ENCODE measurements at places on chromosomes 1 and 21.

- no peak for DNase-seq
These were observed 207.7 kb upstream of the CAMK1G start for GRCh38 chr1:209375671-209376365.

- no peak for DNase-seq
These were observed 109.8 kb downstream of the JAK1 start for GRCh38 chr1:64856553-64856952.

GRCh38 chr1:214264196-214264595, 16.8 kb upstream of the SMYD2 start:
- no peak for DNase-seq

DNA sequence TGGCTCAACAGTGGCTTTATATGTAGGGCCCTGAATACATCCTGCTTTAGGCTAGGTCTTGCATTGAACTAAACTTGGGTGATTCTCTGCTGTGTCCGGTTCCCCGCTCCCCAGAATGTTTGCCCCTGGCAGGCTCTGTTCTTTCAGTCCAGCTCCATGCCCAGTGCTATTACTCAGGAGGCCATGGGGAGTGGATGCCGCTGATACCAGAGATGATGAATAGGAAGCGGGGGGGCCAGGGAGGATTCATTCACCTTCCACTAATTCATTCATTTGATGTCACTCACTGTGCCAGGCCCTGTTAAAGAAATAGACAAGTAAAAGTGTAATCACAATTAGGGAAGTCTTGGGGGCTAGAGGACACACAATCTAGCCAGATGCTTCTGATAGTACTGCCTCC, 83.8 kb downstream of the TMEM53 start:
- no peak for DNase-seq

- DNase-seq, result no peak
These were observed 235.9 kb downstream of the FAM72C start for GRCh38 chr1:143735764-143736461.

DNA sequence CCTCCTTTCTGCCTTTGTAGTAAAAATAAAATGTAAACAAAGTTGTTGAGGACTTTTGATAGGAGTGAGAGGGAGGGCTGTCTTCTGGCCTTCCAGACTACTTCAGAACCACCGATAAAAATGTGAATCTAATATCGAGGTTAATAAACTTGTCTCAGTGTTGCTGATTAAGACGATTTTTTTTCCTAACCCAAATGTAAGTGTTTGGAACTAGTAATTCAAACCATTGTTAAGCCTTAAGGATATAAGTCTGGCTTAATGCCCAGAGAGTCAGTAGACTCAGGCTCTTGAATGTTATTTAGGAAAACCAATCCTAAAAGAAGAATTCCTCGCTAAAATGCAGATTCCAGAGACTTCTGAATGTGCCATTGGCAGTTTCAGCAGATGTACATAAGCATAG, 356.9 kb downstream of the SIPA1L2 start:
- DNase-seq, result no peak

DNA sequence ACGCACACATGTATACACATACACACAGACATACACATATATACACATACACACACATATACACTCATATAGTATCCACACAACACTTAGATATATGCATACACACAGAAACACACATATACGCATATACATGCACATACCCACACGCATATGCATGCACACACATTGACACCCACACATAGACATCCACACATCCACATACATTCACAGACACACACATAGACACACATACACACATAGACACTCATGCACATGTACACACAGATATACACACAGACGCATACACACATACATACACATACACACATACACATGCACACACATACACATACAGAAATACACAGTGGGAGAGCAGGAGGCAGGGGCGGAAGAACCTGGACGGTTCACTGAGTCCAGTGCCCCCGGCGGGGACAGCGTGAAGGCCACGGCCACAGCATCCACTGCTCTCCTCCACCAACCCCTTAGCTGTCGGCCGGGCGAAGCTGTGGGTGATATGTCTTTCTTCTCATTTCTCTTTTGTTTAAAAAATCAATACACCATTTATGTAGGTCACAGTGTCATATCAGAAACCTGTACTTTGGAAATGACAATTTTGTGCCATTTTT, 2.8 kb upstream of the C1QB start:
- DNase-seq, result no peak

GRCh38 chr1:169364948-169365347, 2.6 kb downstream of the NME7 start:
- no peak for DNase-seq

DNA sequence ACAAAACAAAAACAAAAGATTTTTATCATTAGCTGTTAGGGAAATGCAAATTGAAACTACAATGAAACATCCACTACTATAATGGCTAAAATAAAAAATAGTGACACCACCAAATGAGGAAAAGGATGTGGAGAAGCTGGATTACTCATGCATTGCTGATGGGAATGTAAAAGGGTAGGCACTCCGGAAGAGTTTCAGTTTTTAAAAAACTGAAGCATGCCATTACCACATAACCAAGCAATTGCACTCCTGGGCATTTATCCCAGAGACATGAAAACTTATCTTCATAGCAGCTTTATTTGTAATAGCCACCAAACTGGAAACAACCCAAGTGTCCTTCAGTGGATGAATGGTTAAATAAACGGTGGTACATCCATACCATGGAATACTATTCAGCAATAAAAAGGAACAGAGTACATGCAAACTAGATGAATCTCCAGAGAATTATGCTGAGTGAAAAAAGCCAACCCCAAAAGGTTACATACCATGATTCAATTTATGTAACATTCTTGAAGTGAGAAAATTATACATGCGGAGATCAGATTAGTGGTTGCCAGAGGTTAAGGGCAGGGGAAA, 14.5 kb upstream of the CFAP298 start:
- no peak for DNase-seq

GRCh38 chr1:61807606-61808140, 65.4 kb downstream of the PATJ start:
- DNase-seq, result no peak

- no peak for DNase-seq
These were observed 194.5 kb downstream of the HIVEP3 start for GRCh38 chr1:41724248-41724647.

DNA sequence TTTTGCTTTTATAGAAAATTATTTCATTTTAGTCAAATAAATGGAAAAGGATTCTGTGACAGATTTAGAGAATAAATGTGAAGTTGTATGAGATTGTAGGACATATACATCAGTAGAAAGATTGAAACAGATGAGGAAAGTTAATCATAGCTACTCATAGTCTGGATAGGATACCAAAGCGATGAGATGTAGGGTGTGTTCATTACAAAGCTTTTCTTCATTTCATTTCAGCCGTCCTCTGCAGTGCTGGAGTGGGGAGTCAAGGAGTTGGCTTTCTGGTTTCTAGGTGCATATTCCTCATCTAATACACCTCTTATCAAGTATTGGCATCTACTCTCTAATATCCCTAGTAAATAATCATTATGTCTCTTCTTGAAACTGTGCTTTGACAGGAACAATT, 149.5 kb upstream of the NEGR1 start:
- no peak for DNase-seq

DNA sequence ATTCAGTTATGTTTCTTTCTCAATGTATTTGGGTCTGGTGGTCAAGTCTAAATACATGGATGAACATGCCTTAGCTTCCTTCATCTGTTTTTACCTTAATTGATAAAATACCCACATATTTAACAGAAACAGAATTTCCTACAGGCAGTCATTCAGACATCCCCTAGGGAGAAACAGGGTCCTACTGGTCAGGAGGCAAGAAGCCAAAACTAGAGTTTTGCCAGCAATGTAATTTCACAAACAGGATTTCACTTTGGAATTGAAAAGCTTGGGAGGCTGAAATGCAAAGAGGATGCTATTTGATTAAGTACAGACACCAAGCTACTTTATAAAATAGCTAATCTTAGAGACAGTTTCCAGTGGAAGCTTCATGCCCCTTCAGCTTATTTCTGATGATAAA, 224.2 kb downstream of the SIPA1L2 start:
- no peak for DNase-seq

- no peak for DNase-seq
These were observed 81.5 kb downstream of the MRPS6 start for GRCh38 chr21:34154878-34155277.

DNA sequence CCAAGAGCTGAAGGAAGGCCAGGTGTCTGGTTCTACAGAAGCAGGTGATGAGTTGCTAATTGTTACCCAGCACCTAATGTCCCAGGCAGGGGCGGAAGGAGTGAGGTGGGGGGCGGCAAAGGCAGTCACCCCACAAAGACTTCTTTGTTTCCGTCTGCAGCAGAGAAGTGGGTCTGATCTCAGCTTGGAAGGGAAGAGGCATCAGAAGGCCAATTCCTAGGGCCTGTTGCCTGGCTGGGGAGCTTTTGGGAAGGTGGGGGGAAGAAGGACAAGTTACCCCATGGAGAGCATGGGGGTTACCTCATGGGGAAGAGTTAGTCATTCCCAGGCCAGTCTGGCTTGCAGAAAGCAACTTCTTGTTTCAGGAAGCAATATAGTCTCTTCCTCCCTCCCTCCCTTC, 10.9 kb downstream of the IGSF21 start:
- DNase-seq, result no peak

GRCh38 chr21:43311301-43311817, 115.6 kb downstream of the SIK1 start:
- DNase-seq, result peak; percentile 92

DNA sequence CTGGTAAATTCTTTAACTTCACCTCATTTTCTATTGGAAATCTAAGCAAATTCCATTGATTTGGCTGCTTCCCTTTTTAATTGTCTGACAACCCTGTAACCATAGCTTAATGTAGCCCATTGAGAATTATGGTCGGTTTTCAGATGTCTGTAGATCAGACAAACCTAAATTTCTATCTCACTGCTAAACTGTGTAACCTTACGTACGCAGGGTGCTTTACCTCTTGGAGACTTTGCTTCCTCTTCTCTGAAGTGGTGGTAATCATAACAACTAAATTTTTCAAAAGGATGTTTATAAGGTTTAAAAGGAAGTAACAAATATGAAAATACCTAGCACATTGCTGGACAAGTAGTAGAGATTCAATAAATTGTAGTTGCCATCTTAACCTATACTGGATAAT, 25.9 kb downstream of the IFNAR1 start:
- DNase-seq, result no peak

DNA sequence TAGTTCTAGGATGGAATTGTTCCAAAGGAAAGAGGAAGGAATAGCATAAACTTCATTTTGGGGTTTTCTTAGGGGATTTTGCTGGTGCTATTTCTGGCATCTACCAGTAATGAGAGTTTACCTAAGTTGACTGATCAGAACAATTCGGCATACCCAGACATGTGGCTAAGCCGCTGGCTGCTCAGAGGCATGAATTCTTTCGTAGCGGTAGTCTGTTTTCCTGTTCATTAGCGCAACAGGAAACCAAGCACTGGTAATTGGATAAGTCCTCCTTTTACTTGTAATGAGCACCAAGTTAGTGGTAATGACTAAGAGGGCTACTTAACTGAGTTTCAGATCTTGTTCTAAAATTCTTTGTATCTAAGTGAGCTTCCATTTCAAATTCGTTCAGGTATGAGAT, 38.6 kb downstream of the C21orf91 start:
- no peak for DNase-seq

- DNase-seq, result no peak
These were observed 141.9 kb downstream of the PEX14 start for GRCh38 chr1:10616696-10617095.

GRCh38 chr1:185676969-185677368, 57.2 kb upstream of the HMCN1 start:
- no peak for DNase-seq

- no peak for DNase-seq
These were observed 15.4 kb upstream of the LYST start for GRCh38 chr1:235881930-235882700.

DNA sequence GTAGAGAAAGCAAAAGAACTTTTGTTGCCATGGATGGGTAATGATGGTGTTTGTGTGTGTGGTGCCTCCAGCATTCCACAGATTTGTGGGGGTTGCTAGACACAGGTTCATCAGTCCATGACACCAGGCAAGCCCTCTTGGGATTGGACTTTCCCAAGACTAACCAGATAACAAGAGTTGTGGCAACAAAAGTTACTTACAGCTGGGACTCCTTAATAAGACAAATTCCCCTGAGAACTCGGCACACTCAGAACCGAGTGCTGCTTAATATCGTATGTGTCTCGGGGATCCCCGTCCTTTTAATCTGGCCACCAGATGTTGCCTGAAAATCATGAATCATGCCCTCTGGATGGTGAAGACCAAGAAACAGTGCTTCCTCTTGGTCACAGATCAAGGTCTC, 193.3 kb downstream of the AJAP1 start:
- no peak for DNase-seq

- no peak for DNase-seq
These were observed 10.0 kb upstream of the OLIG2 start for GRCh38 chr21:33015756-33016155.

DNA sequence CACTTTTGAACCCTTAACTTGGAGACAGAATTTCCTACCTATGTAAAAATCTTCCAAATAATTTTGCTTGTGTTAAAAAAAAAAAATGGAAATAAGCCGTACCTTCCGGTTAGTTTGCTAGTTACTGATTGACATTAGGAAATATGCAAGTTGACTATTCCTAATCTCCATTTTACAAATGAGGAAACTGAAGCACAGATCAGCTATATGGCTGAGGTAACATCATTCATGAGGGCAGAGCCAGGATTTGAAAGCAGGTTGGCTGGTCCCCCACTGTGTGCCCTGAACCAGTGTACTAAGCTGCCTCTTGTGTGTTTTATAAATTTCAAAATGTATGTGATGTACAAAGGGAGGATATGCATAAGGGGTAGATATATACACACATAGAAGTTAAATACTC, 29.6 kb downstream of the BACE2 start:
- no peak for DNase-seq

- no peak for DNase-seq
These were observed 10.3 kb upstream of the S100A7 start for GRCh38 chr1:153470707-153471106.

GRCh38 chr1:228852024-228852423, 116.7 kb downstream of the RHOU start:
- DNase-seq, result no peak

GRCh38 chr1:63547621-63548294, 24.4 kb downstream of the EFCAB7 start:
- DNase-seq, result no peak

DNA sequence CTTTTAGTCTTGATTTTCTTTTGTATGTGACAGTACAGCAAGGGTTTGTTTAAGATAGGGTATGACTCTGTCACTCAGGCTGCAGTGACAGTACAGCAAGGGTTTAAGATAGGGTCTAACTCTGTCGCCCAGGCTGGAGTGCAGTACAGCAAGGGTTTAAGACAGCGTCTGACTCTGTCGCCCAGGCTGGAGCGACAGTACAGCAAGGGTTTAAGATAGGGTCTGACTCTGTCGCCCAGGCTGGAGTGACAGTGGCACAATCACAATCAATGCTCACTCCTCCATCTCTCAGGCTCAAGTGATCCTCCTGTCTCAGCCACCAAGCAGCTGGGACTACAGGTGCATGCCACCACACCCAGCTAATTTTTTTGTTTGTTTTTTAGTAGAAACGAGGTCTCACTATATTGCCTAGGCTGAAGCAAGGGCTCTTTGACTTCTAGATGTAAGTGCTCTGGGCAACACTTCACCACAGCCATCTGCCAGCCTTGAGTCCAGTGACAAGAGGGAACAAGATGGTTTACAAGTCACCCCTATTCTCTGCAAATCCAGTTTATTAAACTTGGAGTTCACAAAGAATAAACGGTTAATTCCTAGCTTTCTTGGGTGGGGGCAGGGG, 965 bp upstream of the SH2D5 start:
- no peak for DNase-seq

- DNase-seq, result no peak
These were observed 19.6 kb downstream of the ARHGEF16 start for GRCh38 chr1:3474016-3474415.

Data from NCI-H187 (cell line).